ENCODE measurements at places on chromosomes 6 and 20. TPM values are rescaled to one million over a fixed set of nuclear protein-coding genes. Genes with fewer than 3 reads are reported as not detected.

The HACE1 gene
- 26.3 TPM for total RNA-seq

The ULBP1 gene
- total RNA-seq: 0.12 TPM

The SLC26A8 gene
- not detected for total RNA-seq

The RNF39 gene
- not detected for total RNA-seq

The PROKR2 gene
- not detected for total RNA-seq

The LY6G6F gene
- total RNA-seq: not detected

Data from uterine smooth muscle cell (primary cell).